ENCODE measurements at places on chromosomes 4 and X. TPM values are rescaled to one million over a fixed set of nuclear protein-coding genes. Genes with fewer than 3 reads are reported as not detected.

Gene TXK
- total RNA-seq = 0.07 TPM

Gene XAGE1A
- total RNA-seq = 36.0 TPM

Gene CFAP97
- total RNA-seq = 12.2 TPM

Gene RTL5
- total RNA-seq = 2.2 TPM
